CD14-positive monocyte (primary cell): ENCODE measurements at places on chromosomes 2 and 18.

DNA sequence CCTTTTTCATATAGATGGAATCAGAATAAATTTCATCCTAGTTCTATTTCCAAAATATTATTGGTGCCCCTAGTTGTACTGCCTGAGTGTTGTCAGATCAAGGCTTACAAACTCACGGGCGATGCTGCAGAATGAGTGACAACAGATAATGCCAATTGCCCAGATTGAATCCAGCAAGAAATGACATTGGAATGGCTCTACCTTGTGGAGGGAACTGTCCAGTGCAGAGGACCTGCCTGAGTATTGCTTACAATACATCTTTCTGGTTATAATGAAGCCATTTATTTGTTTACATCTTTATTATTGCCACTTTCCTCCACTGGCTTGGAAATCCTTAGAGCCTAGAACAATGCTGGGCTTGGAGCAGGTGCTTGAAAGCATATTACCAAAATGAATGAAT, 7.8 kb upstream of the IL1R2 start:
- peak; percentile 26 for DNase-seq

GRCh38 chr2:48043131-48043700, 136.9 kb upstream of the FBXO11 start:
- DNase-seq, result no peak

GRCh38 chr2:22217881-22218280, 1094.1 kb downstream of the TDRD15 start:
- DNase-seq, result no peak

- DNase-seq, result no peak
These were observed 90.2 kb downstream of the ARMC9 start for GRCh38 chr2:231288590-231288989.

DNA sequence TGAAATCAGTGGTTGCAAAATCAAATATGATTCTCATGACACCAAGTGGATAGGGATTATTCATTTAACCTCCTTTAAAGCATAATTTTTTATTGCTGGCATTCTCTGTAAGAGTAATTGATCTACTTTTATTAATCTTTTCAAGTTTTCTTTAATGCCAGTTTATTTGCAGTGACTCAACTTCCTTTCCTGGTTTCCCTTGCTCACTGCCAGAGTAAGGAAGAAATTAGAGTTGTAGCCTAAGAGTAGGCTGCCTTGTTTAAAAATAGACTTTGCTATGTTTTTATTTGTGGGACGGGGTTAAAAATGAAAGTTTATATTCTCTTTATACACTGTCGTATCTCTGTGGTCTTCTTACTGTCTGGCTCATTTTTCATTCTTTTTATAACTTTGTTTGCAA, 148.6 kb downstream of the WDR7 start:
- no peak for DNase-seq
